Tibial nerve (tissue), 4 donors: ENCODE measurements at places on chromosomes 12 and 14. TPM values are rescaled to one million over a fixed set of nuclear protein-coding genes. Genes with fewer than 3 reads are reported as not detected.

DNA sequence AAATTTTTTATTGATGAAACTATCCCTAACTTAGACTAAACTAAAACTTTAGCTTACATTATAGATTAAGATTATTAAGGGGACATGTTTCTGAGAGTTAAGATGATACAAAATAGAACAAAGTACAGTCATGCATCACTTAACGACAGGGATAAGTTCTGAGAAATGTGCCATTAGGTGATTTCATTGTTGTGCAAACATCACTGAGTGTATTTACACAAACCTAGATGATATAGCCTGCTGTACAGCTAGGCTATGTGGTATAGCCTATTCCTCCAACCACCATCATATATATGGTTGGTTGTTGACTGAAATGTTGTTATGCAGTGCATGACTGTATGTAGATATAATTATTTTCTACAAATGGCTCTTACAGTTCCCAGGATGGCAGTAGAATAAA is 46.5 kb downstream of the ATP6V1D start:
- H3K4me1 ChIP-seq: no peaks in the 10 kb centered on the region
- H3K36me3 ChIP-seq: peaks cover 55% of the 10 kb centered on the region
- no peaks in the 10 kb centered on the region for H3K27me3 ChIP-seq
- no peak overlapping the region for H3K4me3 ChIP-seq

DNA sequence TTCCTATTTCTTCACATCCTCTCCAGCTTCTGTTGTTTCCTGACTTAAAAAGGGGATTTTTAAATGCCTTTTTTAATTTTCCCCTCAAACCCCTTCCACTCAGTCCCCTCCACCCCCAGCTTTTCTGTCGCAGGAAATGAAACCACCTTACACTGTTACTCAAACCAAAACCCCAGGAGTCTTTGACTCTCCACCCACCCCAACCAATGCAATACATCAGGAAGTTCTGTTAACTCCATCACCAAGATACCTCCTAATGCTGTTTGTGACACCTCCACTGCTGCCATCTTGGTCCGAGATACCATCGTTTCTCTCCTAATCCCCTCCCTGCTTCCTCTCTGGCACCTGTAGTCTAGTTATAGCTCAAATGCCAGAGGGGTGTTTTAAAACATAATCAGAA is 25.4 kb upstream of the CPM start:
- H3K27ac ChIP-seq: no peak overlapping the region
- H3K36me3 ChIP-seq: no peaks in the 10 kb centered on the region
- no peak overlapping the region for H3K4me3 ChIP-seq
- peaks cover 6% of the 10 kb centered on the region for H3K4me1 ChIP-seq
- H3K27me3 ChIP-seq: no peaks in the 10 kb centered on the region

GRCh38 chr12:118850244-118850825 is 131.0 kb upstream of the SRRM4 start:
- no peaks in the 10 kb centered on the region for H3K27me3 ChIP-seq
- no peaks in the 10 kb centered on the region for H3K36me3 ChIP-seq
- H3K4me3 ChIP-seq: no peak overlapping the region
- DNase-seq: no peak
- no peaks in the 10 kb centered on the region for H3K4me1 ChIP-seq

DNA sequence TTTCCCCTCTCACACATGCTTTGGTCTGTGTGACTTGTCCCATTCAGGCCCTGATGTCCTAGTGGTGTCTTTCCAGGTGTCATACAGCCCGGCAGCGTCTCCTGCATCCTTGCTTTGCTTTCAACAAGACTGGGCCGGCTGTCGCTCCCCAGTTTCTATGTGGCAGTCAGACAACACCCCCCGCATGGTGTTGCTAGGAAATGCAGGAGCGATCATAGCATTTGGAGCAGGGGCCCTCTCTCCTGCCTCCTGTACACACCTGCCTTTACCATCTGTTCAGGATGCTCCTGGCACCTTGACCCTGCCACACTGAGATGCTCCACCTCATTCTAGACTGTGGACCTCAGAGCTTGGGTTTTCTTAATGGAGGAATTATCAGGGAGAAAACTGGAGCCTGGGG is 29.5 kb downstream of the CACNA1C start:
- no peak overlapping the region for H3K27ac ChIP-seq
- H3K27me3 ChIP-seq: no peaks in the 10 kb centered on the region
- no peaks in the 10 kb centered on the region for H3K4me1 ChIP-seq
- H3K4me3 ChIP-seq: no peak overlapping the region
- no peaks in the 10 kb centered on the region for H3K36me3 ChIP-seq

DNA sequence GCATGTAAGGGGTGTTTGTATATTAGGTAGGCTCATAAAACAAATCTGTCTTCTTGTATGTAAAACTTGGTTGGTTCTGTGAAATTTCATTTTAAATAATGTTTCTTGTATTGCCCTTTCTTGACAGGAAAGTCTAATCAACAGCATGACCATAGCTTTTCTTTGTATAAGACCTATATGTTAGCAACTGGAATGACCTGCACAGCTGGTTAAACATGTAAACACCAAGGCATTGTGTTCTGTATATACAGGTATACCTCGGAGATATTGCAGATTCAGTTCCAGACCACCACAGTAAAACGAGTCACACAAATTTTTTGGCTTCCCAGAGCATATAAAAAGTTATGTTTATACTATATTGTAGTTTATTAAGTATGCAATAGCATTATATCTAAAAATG is 183.6 kb downstream of the ERC1 start:
- H3K27me3 ChIP-seq: no peaks in the 10 kb centered on the region
- DNase-seq: no peak
- no peaks in the 10 kb centered on the region for H3K36me3 ChIP-seq
- H3K27ac ChIP-seq: no peak overlapping the region
- H3K4me1 ChIP-seq: no peaks in the 10 kb centered on the region
- H3K4me3 ChIP-seq: no peak overlapping the region

LGMN gene
- total RNA-seq: 73.5 TPM

APOF gene
- total RNA-seq: not detected

CLEC7A gene
- total RNA-seq: 6.5 TPM
